ENCODE measurements at places on chromosomes 11 and 22.

DNA sequence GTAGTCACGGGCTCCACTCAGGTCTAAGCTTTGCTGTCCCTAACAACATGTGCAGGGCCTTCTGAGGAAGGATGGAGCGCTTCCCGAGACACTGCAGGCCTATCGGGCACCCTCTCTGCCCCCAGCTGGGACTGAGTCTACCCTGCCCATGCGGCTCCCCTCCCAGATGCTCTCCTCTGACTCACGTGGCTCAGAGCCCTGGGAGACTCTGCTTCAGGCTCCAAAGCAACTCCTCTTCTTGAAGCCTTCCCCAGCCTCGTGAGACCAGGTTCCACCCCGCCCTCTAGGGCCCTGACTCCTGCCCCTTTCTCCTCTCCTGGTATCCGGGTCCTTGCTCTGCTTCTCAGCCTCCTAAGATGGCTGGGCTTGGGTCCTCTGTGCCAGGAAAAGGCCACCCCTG is 28.4 kb upstream of the ARFGAP3 start:
- DNase-seq, result no peak

GRCh38 chr11:126720539-126721235 is 279.9 kb downstream of the KIRREL3 start:
- DNase-seq, result no peak

DNA sequence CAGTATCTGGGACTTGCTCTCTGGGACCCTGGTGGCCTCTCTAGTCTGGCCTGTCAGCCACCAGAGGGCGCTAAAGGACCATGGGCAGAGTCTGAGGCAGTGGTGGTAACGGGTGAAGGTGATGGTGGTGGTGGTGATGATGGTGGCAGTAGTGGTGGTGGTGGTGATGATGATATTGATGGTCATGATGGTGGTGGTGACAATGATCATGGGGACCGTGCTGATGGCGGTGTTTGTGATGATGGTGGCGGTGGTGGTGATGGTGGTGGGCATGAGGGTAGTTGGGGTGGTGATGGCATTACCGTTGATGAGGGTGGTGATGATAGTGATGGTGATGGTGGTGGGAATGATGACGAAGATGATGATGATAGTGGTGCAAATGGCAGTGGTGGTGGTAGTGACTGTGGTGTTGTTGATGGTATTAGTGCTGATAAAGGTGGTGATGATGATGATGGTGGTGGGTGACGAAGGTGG is 16.0 kb downstream of the TRPM5 start:
- peak; percentile 78 for DNase-seq

- no peak for DNase-seq
Measured at GRCh38 chr22:43408009-43408408, 3.8 kb upstream of the MPPED1 start.

GRCh38 chr11:95307286-95307685 is 76.3 kb upstream of the SESN3 start:
- DNase-seq, result no peak

GRCh38 chr22:19807914-19808872 is 46.5 kb downstream of the GNB1L start:
- DNase-seq, result no peak

DNA sequence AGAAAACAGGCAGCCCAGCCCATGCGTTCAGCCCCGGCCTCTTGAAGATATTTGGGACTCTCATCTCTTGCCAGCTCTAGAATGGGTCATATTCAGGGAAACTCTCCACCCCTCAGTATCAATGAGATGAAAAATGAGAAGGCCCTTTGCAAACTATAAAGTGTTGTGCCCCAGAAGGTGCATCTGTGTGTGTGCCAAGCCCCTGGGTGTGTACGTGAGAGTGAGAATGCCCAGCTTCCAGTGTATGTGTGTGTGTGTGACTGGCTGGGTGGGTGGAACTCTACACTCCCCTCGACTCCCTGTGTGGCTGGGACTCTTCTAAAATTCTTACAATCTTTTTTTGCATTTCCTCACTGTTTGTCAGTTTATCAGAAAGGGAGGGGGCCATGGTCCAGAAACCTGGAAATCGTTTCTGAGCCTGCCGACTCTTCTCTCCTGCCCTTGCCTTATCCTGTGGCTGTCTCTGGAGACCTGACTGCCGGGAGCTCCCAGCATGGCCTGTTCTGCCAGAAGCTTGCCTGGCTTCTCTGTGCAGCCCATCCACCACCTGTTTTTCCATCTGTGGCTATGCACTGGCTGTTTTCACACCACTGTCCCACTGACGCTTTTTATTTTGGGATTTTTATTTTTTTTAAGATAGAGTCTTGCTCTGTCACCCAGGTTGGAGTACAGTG is 1.2 kb downstream of the P2RY6 start:
- DNase-seq, result no peak

DNA sequence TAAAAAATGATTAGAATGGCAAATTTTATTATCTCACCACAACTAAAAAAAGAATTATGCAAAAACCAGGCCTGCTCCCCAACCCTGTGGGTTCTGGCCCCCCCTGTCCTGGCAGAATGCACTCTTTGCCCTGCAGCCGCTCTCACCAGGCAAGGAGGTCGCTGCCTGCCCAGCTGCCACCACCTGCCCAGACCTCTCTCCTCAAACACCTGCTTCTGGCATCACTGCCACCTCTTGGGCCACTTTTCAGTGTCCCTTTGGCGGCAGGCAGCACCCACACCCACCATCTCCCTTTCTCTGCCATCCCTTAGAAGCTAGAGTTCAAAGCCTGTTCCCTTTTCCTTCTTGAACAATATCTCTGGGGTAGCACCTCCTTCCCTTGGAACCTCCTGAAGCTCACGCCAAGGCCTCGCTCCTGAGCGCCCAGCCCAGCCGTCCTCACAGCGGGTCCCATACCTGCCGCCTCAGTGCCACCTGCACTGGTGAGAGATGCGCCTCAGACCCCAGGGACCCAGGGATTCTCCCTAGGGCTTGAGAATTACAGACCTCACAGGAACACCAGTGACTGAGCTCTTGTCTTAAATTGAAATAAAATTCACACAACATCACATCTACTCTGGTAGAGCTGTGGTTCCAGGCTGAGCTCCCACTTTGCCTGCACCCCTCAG is 44.6 kb downstream of the SGSM3 start:
- no peak for DNase-seq
